Frontal cortex (tissue), 4 donors: ENCODE measurements at places on chromosomes 4 and X. TPM values are rescaled to one million over a fixed set of nuclear protein-coding genes. Genes with fewer than 3 reads are reported as not detected.

The SSX4 gene
- total RNA-seq, result not detected

The LIMCH1 gene
- 140 TPM for total RNA-seq

The CDKN2AIP gene
- total RNA-seq, result 25.3 TPM

The ITGB1BP2 gene
- total RNA-seq, result 0.41 TPM

The PNMA3 gene
- total RNA-seq, result 12.6 TPM

The ATRX gene
- 229 TPM for total RNA-seq

The SLC25A5 gene
- total RNA-seq, result 88.0 TPM

The PCSK1N gene
- total RNA-seq, result 53.8 TPM
